ENCODE measurements at places on chromosomes 7 and 10. TPM values are rescaled to one million over a fixed set of nuclear protein-coding genes. Genes with fewer than 3 reads are reported as not detected.

GRCh38 chr10:3323865-3324498 is 151.4 kb upstream of the PITRM1 start:
- H3K27ac ChIP-seq: no peak overlapping the region
- H3K4me1 ChIP-seq: no peaks in the 10 kb centered on the region

GRCh38 chr7:118350260-118350659 is 125.8 kb downstream of the ANKRD7 start:
- no peak overlapping the region for H3K27ac ChIP-seq
- H3K4me1 ChIP-seq: no peaks in the 10 kb centered on the region
- H3K4me3 ChIP-seq: no peak overlapping the region
- DNase-seq: no peak
- no peaks in the 10 kb centered on the region for H3K36me3 ChIP-seq
- no peaks in the 10 kb centered on the region for H3K27me3 ChIP-seq

PAPOLB gene
- not detected for total RNA-seq

FAM241B gene
- 2.8 TPM for total RNA-seq

SSC4D gene
- total RNA-seq: 4.5 TPM

GRCh38 chr10:103884681-103885139 is 29.3 kb upstream of the SH3PXD2A start:
- H3K4me3 ChIP-seq: no peak overlapping the region
- peak; percentile 47 for DNase-seq
- no peak overlapping the region for H3K27ac ChIP-seq
- peaks cover 36% of the 10 kb centered on the region for H3K4me1 ChIP-seq
- H3K36me3 ChIP-seq: no peaks in the 10 kb centered on the region
- no peaks in the 10 kb centered on the region for H3K27me3 ChIP-seq

GRCh38 chr7:4479367-4480039 is 202.6 kb upstream of the FOXK1 start:
- no peaks in the 10 kb centered on the region for H3K36me3 ChIP-seq
- DNase-seq: peak; percentile 43
- no peak overlapping the region for H3K4me3 ChIP-seq
- no peaks in the 10 kb centered on the region for H3K4me1 ChIP-seq
- H3K27ac ChIP-seq: no peak overlapping the region
- no peaks in the 10 kb centered on the region for H3K27me3 ChIP-seq

DNA sequence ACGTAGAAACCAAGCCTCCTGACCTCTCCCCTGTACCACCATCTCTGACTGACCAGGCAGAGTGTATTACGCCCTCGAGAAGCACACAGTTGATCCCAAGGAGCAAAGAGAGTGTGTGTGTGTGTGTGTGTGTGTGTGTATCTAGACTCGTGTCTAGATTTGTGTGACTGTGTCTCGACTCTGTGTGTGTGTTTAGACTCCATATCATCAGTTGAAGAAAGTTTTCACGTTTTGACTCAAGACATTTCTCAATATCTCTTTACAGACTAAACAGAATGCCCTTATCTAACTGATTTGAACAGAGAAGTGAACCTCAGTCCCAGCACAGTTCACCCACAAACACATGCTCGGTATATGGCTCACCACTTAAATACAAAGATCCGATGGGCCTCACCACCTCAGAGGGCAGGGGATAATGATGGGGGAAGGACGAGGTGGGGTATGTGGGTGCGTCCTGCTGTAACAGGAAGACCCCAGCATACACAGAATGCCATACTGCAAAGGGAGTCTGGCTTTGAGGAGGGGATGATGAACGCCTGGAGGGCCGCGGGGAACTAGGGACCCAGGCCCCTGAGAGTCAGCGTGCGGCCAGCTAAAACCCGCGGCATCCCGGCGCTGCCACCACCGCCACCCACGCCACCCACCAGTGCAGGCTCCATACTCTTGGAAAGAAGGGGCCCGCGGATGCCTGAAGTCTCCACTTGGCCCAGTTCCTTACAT is 780 bp downstream of the ALDH18A1 start:
- H3K36me3 ChIP-seq: peaks cover 8% of the 10 kb centered on the region
- no peaks in the 10 kb centered on the region for H3K27me3 ChIP-seq
- H3K4me1 ChIP-seq: peaks cover 8% of the 10 kb centered on the region

VWA2 gene
- not detected for total RNA-seq

DOCK4 gene
- total RNA-seq: 24.4 TPM

GRCh38 chr7:34739651-34740300 is 81.8 kb downstream of the NPSR1 start:
- no peak for DNase-seq
- no peak overlapping the region for H3K27ac ChIP-seq
- H3K36me3 ChIP-seq: no peaks in the 10 kb centered on the region
- H3K4me1 ChIP-seq: no peaks in the 10 kb centered on the region
- H3K4me3 ChIP-seq: no peak overlapping the region

Measured in adrenal gland (tissue), 19 donors.